GM18507 (cell line): ENCODE measurements at places on chromosomes 3 and 15.

DNA sequence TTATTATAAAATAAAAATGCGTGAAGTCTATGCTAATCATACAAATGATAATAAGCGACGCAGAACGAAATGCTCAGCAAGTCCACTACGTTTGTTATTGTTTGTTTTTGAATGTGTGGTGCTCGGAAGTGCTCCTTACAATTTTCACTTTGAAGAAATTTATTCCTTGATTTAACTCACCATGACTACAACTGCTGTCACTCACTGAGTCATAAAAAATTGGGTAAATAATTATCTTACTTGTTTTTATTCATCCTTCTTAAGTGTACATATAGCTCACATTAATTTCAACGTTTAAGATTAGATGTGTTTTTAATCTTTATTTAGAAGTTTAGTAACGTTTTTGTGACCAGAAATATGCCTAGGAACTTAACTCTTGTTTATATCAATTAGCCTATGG, 66.7 kb upstream of the NANOGP8 start:
- DNase-seq: no peak

DNA sequence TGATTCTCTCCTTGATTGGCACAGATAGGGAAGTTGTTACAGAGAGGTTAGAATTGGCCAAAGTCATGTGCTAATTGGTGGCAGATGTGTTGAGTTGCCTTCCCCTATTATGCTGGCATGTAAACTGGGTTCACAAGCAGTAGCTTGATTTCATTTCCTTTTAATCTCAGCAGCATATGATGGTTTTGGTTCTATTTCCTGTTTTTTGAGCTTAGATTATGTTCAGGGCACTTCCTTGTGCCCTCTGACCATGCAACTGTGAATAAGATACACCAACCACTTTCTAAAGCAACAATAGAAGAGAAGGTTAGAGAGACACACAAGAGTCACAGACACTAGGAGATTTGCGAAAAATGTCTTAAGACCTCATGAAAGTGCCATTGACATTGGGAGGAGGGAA, 16.5 kb downstream of the HPS3 start:
- DNase-seq: no peak

GRCh38 chr3:193777524-193777923, 184.5 kb downstream of the OPA1 start:
- DNase-seq: no peak

- DNase-seq: no peak
Measured at GRCh38 chr3:65655061-65655460, 383.7 kb downstream of the MAGI1 start.

DNA sequence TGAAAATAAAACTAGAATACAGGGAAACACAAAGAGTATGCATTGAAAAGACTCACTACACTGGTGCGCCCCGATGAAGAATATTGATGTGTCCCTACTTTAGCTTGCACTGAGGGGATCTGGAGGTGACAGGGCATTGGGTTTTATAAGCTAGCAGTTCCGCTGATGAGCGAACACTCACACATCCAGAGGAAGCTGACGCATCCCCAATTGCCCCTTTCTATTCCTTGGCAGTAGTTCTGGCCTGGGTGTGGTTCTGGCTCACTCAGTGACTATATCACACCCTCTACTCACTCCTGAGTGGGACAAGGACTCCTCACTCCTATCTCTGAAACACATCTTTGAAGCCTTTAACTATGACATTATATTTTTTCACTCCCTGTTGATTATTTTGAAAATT, 71.0 kb downstream of the B3GNT5 start:
- no peak for DNase-seq
